ENCODE measurements at places on chromosomes 11 and 22.

GRCh38 chr22:43945632-43946383 lies 9.4 kb upstream of the SAMM50 start:
- DNase-seq: no peak

DNA sequence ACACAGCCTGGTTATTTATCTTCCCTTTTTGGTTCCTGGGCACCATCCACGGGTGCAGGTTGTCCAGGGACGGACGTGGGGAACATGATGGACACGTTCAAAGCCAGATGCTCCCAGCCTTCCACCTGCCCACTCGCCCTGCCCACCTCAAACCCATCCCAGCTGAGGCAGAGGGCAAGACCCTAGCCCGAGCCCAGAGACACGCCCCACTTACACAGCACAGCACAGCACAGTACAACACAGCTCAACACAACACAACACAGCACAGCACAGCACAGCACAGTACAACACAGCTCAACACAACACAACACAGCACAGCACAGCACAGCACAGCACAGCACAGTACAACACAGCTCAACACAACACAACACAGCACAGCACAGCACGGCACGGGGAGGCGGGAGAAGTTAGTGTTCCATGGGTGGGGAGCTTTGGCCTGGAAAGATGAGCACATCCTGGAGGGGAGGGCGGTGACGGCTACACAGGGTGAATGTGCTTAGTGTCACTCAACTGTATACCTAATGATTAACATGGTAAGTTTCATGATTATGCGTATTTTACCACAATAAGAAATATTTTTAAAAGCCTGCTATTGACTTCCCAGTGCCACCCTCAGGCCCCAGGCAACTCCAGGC lies 1507.5 kb downstream of the BRD1 start:
- DNase-seq: no peak

GRCh38 chr22:45543243-45543642 lies 40.6 kb downstream of the FBLN1 start:
- no peak for DNase-seq

- DNase-seq: peak; percentile 34
Observed at GRCh38 chr22:45638834-45639746, 32.5 kb upstream of the ATXN10 start.

- no peak for DNase-seq
Observed at GRCh38 chr11:111120161-111120560, 125.4 kb upstream of the POU2AF2 start.

DNA sequence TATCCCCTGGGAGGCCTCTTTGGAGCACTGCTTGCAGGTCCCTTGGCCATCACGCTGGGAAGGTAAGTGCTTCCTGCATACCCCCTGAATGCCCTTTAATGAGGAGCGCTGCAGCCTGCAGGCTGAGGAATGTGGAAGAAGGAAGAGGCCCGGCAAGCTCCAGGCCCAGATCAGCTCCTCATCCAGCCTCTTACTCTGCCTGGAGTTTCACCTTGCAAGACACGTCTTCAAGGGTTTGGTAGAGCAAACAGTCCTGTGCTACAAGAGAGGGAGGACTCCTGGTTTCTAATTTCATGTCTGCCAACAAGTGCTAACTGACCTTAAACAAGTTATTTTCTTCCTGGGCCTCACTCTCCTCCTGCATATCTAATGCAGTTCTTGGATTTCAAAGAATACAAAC lies 10.9 kb downstream of the SLC2A11 start:
- no peak for DNase-seq

- DNase-seq: no peak
Observed at GRCh38 chr11:107857550-107858216, 904 bp downstream of the SLC35F2 start.

- no peak for DNase-seq
Observed at GRCh38 chr11:62830904-62831519, 839 bp downstream of the STX5 start.

DNA sequence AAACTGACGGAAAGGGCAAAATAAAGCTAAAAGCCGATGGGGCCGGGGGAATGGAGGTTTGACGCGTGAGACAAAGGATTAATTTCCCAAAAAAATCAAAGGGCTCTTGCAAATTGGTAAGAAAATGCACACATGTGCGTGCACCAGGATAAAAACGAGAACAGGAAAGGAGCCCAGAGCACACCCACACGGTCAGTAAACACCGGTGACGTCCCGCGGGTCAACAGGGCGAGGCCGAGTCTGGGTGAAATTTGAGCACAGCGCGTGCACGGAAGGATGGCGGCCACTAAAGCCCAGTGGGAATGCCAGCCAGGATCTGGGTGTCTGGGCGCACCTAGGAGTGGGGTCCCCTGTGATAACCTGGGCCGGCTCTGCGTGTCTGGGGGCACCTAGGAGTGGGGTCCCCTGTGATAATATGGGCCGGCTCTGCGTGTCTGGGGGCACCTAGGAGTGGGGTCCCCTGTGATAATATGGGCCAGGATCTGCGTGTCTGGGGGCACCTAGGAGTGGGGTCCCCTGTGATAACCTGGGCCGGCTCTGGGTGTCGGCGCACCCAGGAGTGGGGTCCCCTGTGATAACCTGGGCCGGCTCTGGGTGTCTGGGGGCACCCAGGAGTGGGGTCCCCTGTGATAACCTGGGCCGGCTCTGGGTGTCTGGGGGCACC lies 44.4 kb downstream of the BRSK2 start:
- no peak for DNase-seq

DNA sequence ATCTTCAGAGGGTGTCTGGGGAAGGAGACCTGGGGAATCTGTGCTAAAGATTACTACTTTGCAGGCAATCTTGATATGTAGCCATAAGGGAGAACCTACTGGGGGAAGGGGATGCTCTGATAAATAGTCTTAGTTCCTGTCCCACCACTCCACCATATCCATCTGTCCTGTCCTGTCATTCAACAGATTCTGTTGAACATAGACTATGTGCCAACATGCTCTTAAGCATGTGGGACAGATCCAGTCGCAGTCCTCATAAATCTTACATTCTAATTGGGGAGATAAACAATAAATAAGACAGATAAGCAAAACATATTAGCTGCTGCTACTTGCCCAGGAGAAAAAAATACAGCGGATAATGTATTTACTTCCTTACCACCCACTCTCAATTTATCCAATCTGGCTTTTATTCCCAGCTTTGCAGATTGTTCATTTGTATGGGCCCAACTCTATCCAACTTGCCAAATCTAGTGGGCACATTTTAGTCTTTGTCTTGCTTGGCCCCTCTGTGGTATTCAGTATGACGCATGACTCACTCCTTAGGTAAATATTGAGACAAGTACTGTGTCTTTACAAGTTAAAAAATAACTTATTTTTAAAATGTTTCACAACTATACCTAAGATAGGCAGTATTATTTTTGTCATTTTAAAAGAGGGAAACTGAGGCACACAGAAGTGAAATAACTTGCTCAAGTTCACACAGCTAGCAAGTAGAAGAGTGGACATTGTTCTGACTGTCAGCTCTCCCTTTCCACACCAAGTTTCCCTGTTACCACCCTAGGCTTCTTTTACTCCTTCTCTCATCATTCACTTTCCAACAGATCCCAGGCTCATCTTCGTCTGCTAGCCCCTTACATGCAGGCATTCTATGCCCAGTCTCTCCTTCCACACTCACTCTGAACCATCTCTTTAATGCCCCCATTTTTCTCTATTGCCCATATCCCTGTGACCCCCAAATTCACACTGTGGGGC lies 133.6 kb upstream of the SESN3 start:
- no peak for DNase-seq

DNA sequence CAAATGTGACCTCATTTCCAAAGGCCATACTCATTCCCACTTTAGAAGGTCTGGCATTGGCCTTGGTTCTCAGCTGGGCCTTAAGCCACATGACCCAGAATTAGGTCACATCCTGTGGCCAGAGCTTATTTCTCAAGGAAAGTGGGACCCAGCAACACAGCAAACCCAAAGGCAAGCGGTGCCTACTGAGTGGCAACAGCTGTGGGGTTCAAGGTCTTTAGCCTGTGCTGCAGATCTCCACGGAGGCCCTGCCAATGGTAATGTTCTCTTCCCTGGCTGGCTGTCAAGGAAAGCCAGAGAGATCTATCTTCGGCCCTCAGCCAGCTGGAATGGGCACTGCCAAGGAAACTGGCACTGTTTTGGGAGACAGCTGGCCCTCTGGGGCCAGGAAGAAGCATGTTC lies 41.5 kb upstream of the TP53I11 start:
- DNase-seq: peak; percentile 37

GRCh38 chr22:32615874-32616564 lies 141.4 kb downstream of the FBXO7 start:
- no peak for DNase-seq

Measured in left forelimb (tissue), 1 donor.